ENCODE measurements at places on chromosomes 6 and 20.

- no peak for DNase-seq
Observed at GRCh38 chr6:38188677-38189335, 369.3 kb downstream of the ZFAND3 start.

DNA sequence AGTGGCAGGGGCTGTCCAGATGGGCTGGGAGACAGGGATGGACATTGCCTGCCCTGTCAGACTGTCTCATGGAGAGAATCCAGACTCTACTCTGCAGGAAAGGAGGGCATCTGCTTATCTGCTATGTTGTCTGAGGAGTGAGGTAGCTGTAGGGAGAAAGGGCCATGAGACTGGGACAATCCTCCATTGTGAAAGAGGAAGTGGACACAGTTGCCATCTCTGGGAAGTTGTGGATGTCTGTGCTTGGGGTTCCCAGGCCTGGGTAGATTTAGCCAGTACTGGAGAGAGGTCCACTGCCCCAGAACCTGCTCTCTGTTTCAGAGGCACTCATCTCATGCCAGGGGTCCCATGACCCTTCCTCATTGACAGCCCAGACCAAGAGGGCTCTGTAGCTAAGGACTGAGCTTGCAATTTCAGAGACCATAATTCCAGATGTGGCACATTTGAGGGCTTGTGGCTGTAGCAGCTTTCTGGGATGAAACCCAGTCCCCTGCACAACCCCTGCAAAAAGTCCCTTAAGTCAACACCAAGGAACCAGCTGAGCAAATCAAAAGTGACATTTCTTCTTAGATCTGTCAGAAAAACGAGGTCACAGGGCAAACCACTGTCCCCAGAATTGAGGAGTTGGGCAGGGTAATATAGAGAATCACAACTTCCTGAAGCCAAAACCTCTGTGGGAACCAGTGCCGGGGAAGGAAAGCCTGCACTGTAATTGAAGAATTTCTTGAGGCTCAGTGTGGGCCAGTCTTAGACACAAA is 4.1 kb upstream of the SIRPG start:
- no peak for DNase-seq

GRCh38 chr6:77511860-77512259 is 48.6 kb upstream of the HTR1B start:
- DNase-seq, result no peak

DNA sequence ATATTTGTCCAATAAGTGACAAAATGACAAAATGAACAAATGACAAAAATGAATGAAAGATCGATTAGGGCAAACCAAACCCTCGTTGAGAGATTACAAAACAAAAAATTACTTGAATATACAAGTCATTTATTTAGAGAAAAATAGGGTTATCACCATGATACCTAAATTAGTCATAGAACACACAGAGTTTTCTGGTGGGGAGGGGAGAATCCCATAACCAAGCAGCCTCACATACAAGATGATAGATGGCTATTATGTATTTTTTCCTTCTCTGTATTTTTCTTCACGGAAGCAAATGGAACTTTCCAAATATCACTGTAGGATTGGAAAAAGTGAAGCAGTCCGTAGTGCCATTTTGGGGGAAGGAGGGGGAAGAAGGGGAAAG is 28.5 kb upstream of the BMP6 start:
- no peak for DNase-seq

- DNase-seq, result no peak
Observed at GRCh38 chr6:149898966-149899365, 1.1 kb upstream of the RAET1E start.

All from renal cortex interstitium (tissue), 15 donors.